ENCODE measurements at places on chromosomes 4 and X.

- no peak for DNase-seq
Measured at GRCh38 chr4:128517096-128517738, 229.6 kb upstream of the PGRMC2 start.

DNA sequence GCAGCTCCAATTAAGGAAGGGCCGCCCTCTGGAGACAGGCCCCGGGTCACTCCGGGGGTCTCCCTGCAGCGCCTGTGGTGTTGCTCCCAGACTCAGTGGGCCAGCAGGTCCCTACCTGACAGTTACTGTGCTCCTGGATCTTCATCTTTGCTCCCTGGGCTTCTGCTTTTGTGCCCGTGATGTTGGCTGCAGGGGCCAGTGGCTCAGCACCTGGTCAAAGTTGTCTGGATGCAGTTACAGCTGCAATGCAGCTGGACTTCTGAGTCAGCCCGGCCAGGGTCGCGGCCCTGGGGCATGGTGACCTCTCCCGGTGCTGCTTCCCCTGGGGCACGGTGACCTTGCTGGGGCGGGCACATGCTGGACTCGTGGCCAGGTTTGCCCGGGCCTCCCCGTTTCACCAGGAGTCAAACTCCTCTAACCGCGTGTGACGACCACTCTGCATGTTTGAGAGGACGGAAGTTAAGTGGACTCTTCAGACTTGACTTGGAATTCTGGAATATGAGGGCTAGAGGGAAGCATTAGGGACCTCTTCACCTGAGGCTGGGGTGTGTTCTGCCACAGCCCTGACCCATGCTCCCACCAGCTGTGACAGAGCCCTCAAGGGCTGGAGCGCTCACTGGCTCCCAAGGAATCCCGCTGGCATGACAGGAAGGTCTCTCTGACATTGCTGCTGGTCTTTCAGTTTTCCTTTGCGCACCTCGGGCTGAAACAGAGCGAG is 3.7 kb downstream of the CTAG2 start:
- DNase-seq, result no peak

GRCh38 chrX:9279234-9279544 is 185.7 kb upstream of the TBL1X start:
- no peak for DNase-seq

- no peak for DNase-seq
Measured at GRCh38 chrX:86215260-86215659, 67.0 kb downstream of the DACH2 start.

GRCh38 chrX:139213241-139213709 is 317.3 kb upstream of the F9 start:
- DNase-seq, result no peak

DNA sequence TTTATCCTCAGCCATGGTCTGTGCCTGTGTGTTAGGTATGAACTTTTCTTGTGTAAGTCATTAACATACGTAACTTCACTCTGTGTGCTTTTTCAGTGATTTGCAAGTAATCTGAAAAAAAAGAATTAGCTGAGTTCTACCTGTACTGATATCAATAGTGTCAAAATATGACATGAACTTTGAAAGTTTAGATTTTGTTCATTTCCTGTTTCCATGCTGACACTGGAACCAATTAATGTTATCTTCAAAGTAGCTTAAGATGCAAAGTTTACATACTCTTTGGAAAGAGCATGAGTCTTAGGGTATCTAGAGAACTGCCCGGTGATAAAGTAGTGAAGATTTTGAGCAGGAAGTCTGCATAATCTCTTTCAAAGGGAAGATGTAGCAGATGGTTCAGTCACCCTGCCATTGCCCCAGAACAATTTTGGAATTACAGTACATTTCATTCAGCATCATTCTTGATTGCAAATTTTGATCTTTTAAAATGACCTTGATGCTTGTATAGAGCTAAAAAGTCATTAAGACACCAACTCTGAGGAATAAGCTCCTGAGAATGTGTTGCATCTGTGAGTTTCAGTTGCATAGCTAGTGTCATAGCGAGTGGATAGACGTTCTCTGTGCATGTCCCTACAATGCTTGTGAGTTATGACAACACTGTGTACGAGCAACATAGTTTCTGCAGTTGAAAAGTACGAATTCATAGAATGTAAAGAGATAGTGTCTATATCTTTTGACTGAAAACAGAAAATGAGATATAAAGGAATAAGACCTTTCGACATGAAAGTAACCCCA is 130.5 kb downstream of the PTTG2 start:
- DNase-seq, result no peak

DNA sequence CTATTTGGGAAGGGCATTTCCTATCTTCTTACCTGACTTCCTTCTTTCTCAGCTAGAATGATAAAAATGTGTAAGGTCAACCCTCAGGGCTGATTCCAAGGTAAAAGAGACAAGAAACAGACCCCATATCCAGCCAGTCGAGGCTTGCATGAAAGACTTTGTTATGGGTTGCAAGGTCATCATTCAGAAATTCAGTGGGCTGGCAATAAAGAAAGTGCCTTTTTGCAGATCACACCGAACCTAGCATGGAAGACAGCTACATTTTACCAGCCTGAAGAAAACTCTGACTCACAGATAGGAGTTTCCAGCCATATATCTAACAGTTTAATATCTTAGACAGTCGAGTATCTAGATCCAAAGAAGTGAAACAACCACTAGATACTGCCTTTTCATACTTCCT is 87.4 kb downstream of the PDGFC start:
- no peak for DNase-seq

DNA sequence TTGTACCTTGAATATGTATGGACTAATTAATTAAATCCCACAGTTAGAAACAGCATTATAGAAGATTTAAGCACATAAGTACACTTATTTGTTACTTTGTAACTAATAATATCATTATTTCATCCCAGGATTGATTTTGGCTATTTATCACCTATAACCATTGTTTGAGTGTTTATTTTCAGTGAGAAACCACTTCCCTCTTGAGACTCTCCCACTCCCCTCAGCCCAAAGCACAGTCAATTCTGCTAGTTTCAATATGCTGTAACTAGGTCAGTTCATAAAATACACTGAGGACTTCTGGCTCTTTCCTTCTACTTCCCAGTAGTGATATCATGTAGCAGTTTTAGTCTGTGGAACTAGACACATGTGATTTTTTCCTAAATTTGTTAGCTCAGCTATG is 16.3 kb downstream of the OFD1 start:
- no peak for DNase-seq

DNA sequence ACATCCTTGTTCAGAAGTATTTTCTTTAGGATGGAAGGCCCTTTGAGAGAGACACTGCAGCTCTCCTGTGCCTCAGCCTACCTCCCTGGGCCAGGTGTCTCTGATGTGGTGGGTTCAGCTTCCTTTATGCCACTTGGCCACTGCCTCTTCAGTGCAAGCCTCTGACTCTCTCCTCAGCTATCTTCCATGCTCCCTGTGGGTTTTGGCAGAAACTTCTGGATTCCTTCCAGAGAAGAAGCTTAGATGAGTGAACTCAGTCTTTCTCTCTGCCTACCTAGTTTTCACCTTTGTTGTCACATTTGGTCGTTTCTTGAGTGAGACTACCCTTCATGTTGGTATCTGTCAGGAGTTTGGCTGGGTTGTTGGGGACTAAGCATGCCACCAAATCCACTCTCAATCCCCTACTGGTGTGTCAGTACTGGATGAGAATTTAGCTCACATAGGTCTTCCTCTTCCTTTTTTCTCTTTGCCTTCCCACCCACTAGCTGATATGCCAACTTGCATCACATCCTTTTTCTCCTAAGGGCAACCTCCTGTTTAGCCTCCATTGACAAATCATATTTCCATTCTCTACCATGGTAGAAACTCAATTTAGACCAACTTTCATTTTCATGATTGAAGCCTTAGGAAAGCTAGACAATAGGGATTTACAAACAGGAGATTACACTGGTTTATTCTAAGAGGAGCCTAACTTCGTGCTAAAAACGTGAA is 32.0 kb downstream of the IL15 start:
- no peak for DNase-seq

- no peak for DNase-seq
Measured at GRCh38 chr4:184653650-184654049, 4.1 kb downstream of the PRIMPOL start.

DNA sequence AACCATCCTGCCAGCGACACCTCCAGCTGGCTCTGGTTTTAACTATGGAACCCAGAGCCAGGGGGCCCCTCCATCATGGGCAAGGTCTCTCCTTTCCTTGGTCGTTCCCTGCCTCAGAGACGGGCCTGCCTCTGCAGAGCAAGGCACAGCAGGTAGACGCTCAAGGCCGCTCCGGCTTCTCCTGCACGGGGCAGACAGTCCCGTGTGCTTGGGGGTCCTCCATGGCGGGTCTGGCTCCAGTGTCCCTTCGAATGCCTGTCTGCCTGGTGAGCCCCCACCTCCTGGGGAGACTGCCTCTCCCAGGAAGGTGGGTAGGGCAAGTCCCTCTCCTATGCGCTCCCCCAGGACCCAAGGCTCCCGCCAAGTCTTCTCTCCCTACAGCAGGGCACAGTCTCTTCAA is 71.5 kb downstream of the ACOX3 start:
- no peak for DNase-seq

- DNase-seq, result no peak
Measured at GRCh38 chrX:734362-734761, 103.8 kb downstream of the SHOX start.

DNA sequence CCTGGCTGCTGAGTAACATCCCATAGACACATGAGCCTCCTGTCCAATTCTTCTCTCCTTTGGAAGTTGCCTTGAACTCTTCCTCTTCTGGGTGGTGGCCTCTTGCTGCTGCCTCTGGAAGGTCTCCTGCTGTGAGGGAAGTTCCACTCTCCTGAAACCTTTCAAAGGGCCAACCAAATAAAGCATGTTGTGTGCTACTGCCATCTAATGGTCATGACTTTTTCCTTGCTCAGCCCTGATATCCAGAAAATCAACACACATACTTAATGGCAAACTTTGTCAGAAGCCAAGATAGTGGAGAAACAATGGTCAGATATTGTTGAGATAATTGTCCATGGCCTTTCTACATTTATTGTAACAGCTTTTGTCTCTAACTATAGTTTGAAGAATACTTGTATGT is 19.1 kb upstream of the ZXDA start:
- no peak for DNase-seq

GRCh38 chr4:15117270-15117946 is 115.1 kb downstream of the CPEB2 start:
- no peak for DNase-seq

- no peak for DNase-seq
Measured at GRCh38 chrX:1595711-1596060, 4.3 kb downstream of the AKAP17A start.

GRCh38 chrX:137568741-137569469 is 3.0 kb downstream of the ZIC3 start:
- DNase-seq, result no peak

DNA sequence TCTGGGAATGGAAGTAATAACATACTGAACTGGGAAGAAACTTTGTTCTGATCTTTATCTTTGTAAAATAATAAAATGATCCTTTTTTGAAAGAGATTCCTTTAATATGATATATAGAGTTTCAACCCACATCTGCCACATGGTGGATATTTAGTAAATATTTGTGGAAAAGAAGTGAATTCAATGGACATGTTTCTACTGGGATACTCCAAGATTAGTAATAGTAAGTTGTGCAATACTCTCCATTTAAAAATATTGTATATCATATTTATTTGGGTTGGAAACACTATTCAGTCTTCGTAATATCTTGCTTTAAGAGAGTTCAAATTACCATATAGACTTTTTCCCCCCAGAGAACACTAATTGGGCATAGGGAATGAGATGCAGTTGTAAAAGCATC is 17.8 kb upstream of the ARSJ start:
- no peak for DNase-seq

- DNase-seq, result no peak
Measured at GRCh38 chr4:52968691-52969090, 106.6 kb downstream of the RASL11B start.

GRCh38 chr4:43103048-43103447 is 210.5 kb downstream of the GRXCR1 start:
- DNase-seq, result no peak

DNA sequence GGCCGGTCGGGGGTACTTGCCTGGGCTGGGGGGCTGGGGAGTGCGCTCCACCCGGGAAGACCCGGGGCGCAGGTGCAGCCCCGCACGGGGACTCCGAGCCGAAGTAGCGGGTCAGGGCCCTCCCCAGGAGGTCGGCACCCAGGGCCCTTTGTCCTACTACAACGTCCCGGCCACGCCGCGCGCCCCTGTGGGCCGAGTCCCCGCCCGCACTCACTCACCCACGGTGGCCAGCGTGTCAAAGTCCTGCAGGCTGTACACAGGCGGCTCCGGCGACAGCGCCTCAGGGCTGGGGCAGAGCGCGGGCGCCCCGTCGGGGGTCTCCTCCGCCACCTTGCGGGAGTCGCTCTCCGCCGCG is 602 bp downstream of the PRKX start:
- DNase-seq, result no peak

GRCh38 chr4:182643801-182644682 is 273.1 kb downstream of the DCTD start:
- DNase-seq, result no peak

GRCh38 chrX:12567857-12568256 is 223.4 kb upstream of the PRPS2 start:
- DNase-seq, result no peak

DNA sequence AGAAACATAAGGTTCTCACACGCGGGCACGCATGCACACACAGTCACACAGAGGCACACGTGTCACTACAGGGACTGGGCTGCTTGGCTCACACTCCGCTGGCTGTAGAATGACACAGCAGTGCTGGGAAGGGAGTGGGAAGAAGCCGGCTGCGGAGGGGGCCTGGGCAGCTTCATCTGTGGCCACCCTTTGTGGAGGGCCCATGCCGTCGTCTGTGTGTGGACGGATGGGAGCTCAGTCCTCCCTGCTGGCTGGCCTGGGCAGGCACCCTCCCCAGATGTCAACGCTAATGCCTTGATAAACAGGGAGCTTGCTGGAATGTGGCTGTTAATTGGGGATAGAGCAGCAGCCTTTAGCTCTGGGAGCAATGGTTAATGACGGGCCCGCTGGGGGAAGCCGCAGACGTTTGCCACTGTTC is 621.1 kb downstream of the BCOR start:
- no peak for DNase-seq

DNA sequence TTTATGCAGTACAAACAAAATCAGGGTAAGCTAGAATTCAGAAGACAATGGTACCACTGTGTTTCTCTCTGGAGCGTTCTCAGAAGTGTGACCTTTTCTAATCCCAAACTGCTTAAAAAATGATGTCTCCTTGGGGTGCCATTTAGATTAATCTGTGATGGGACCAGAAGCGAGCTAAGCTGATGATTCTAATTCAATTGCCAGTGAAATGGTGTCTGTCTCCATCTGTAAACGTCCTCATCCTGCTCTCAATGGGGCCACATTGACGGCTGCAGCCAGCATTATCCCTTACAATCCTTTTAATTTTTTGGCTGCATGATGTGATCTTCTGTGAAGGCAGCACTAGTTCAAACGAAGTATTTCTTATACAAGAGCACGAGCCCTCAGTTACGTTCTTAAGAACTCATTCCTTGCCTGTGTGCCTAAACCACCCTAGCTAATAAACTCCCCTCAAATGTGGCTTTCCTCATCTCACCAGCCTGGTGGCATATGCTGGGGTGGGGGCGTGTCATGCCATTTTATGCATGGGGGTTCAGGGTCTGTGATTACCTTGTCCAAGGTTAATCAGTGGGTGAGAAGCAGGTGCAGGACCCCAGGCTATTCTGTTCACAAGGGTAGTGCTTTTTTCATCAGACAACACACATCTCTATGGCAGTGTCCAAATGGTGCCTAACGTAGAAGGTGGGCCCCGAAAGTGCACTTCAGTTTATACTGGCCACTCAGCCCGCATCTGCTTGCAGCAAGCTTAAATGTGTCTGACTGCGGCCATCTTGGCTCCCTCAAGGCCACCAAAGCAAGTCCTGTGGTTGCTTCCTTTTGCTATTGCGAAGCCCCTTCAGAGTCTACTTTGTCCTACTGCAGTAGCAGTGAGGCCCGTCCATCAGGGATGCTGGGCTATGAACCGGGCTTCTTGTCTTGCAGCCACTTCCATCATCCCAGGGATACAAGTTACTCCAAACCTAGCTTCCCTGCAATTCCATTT is 45.7 kb upstream of the SLC2A9 start:
- DNase-seq, result peak; percentile 31

Data from NCI-H2227 treated with DMSO at 0.1 percent for 48 hours (cell line).